ACHN (cell line): ENCODE measurements at places on chromosomes 4 and X.

- no peak for DNase-seq
Observed at GRCh38 chr4:173509036-173510001, 20.7 kb downstream of the HAND2 start.

DNA sequence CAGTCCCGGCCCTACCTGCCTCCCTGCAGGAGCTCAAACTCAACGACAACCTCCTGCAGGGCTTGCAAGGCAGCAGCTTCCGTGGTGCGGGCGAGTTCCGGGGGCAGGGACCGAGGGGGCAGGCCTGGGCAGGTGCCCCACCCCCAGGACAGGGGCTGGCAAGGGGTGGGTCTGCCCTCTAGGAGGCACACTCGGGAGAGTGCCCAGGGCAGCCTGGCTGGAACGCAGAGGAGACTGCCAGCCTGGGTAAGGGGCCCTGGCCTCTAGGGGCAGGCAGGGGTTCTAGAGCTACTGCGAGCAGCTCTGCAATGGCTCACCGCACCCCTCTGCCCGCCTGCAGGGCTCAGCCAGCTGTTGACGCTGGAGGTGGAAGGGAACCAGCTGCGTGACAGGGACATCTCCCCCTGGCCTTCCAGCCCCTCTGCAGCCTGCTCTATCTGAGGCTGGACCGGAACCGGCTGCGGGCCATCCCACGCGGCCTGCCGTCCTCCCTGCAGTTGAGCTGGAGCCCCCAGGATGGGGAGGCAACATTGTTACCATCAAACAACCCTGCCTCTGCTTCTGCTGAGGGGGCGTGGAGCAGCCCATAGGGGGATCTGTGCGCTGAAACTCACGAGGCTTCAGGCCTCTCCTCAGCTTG, 12.1 kb upstream of the HAUS7 start:
- DNase-seq = no peak

GRCh38 chr4:132827522-132827921, 321.6 kb upstream of the PCDH10 start:
- DNase-seq = no peak

DNA sequence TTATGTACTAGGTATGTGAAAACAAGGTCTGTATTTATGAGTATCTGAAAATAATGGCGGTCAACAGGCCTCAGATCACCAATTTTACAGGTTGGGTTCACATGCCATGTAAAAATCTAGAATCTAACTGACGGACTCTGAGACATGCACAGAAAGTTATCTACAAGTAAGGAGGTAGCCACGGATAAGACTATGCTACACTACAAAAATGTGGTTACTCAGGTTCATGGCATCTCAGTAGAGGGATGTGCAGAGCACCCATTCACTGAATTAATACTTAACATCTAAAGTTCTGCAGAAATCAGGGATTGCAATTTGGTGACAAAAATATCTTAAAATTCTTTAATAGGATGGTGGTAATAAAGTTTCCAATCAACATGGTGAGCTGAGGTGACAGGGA, 155.9 kb downstream of the APBB2 start:
- DNase-seq = no peak

- no peak for DNase-seq
Observed at GRCh38 chr4:45100956-45101818, 374.8 kb upstream of the GNPDA2 start.

GRCh38 chrX:35741142-35741541, 57.0 kb upstream of the MAGEB16 start:
- no peak for DNase-seq

DNA sequence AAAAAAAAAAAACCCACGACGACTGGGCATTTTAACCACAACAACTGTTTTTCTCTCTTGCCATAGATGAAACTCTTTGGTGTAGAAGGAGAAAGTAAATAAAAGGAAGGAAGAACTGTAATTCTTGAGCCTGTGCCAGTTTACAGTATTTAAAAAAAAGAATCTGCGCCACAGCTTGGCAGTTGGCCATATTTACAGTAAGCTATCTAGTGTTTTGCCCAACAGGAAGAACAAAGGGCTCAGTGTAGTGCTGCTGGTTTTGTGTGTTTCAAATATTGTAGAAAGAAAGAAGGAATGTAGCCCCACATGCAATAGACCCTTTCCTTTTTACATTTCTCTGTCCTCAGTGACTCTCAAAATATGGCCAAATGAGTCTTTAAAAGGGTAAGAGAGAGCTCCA, 66.1 kb downstream of the NR3C2 start:
- no peak for DNase-seq

DNA sequence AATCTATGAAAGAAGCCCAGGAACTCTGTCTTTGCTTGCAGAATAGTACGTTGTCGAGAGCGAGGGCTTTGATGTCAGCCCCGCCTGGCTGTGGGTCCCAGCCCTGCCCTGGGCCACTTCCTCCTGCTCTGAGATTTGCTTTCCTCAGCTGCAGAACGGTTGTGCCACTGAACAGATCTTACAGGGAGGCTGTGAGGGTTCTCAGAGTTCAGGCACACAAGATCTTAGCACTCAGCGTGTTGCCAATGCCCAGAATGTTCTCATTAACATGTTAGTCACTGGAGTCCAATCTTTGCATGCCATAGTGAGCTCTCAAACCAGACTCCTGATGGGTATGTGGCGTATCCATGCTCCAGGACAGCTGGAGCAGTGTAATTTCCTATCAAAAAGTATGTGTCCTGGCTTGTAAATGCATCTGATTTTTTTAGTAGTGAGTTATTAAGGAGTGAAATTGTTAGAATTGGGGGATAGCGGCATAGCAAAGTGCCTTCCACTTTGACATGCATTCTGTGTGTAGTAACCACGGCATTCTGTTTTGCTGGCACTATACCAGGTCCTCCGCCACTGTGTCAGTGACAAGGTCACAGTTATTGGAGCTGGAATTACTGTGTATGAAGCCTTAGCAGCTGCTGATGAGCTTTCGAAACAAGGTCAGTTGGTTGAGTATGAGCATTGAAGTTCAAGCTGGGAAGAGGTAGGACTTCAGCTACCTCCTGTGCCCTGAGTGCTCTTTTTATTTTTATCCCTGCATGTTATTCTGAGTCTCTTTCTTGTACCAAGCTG, 31.6 kb downstream of the TKTL1 start:
- no peak for DNase-seq

DNA sequence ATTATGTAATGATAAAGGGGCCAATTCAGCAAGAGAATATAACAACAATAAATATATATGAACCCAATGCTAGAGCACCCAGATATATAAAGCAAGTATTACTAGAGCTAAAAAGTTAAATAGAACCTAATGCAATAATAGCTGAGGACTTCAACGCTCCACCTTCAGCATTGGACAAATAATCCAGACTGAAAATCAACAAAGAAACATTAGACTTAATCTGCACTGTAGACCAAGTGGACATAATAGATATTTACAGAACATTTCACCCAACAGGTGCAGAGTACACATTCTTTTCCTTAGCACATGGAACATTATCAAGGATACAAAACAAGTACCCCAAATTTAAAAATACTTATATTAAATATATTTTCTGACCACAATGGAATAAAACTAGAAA, 24.3 kb downstream of the OTC start:
- DNase-seq = no peak

- no peak for DNase-seq
Observed at GRCh38 chr4:24690436-24690835, 104.9 kb upstream of the SOD3 start.

DNA sequence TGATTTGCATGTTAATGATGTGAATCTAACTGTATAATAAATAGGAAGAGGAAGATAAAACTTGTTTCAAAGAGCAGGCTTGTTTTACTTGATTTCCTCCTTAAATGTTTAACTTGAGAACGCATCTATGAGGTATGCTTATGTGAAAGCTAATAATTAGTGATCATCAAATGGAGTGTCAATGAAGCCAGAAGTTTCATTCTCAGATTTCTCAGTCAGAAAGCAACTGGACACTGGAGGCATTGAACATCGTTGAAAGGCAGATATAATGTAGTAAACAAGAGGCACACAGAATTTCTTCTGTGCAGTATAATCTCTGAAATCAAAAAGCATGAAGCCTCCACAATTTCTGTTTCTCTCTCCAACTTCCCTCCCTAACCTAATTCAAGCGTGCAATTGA, 672.9 kb downstream of the ADGRL3 start:
- DNase-seq = no peak

- no peak for DNase-seq
Observed at GRCh38 chr4:100240008-100240407, 49.7 kb upstream of the DDIT4L start.

DNA sequence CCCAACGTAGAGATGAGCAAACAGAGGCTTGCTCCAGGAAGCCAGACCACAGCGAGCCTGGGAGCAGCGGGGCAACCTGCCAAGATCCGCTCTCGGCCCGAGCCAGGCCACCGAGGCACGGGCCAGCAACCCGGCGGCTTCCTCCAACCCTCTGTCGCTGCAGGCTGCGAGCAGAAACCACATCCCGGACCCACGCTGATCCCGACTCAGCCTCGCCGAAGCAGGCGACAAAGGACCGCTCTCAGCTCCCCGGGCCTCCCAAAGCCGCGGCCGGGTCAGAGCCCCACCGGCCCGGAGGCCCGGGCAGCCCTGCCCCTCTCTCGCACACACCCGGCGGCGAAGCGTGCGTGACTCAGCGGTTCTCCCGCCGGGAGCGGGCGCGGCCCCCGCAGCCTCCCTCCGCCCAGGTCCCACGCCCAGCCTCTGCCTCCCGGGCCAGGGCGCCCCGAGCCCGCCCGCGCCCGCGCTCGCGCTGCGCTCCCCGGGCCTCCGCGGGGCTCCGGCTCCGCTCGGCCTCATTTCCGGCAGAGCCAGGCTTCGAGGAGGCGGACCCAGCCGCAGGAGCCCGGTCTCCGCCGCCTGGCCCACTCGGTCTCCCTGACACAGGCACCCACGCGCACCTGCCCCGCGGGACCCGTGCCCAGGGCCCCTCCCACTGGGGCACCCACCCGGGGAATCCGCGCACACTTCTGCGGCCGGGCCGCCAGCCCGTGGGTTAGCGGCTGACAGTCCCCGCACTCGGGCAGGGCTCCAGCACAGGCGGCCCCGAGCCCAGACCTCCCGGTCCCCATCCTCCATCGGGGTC, 1.7 kb downstream of the PPP2R2C start:
- peak; percentile 61 for DNase-seq

GRCh38 chrX:70454441-70455365, 10.1 kb downstream of the DLG3 start:
- DNase-seq = peak; percentile 72

- no peak for DNase-seq
Observed at GRCh38 chrX:115906276-115906675, 264.3 kb upstream of the AGTR2 start.

- no peak for DNase-seq
Observed at GRCh38 chrX:70025464-70025863, 24.3 kb downstream of the AWAT2 start.

DNA sequence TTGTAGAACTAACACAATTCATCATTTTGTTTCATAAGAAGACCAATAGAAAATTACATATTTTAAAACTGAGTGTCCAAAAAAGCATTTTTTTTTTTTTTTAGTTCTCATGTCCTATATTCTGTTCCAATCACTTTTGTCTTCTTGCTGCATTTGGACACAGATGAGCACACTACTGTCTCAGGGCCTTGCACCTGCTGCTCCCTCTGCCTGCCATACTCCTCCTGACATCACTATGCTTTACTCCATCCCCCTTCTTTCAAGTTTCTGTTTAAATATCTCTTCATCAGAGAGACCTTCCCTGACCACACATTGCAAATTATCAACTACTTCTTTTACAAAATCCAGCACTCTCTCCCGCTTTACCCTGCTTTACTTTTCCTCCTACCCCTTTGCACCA, 230.7 kb upstream of the GK2 start:
- DNase-seq = no peak

DNA sequence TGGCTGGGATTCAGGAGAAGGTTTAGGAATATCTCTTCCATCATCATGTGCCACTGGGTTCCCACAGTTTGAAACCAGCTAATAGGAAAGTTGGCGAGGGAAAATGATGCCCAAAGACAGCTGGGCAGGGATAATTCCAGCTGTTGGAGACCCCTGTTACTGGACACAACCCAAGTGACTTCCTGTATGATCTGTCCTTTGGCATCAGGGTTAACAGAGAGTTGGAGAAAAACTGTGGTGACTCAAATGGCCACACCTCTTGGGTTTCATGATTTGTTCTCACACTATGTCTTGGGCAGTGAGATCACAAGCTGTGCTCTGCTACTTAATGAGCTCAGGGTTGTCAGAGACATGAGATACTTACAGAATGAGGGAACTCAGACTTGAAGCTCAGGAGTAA, 3.8 kb downstream of the FGF16 start:
- no peak for DNase-seq

DNA sequence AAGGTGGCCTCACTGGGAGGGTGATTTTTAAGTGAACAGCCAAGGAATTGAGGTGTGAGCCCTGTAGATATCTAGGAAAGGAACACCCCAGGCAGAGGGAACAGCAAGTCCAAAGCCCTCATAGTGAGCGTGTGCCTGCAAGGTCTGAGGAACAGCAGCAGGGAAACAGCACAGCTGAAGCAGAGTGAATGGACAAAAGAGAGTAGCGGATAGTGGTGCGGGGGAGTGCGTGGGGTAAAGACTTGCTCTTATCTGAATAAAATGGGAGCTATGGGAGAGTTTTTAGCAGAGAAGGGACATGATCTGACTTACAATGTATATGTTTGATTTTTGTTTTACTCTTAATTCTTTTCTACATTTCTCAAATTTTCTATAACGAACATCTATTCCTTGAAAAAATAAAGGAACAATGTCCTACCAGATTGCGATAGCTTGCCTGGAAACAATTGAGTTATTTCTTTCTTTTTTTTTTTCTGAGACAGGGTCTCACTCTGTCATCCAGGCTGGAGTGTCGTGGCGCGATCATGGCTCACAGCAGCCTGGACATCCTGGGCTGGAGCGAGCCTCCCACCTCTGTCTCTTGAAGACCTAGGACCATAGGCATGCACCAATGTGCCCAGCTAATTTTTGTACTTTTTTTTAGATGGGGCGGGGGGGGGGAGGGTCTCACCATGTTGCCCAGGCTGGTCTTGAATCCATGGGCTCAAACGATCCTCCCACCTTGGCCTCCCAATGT, 19.5 kb upstream of the HADH start:
- DNase-seq = no peak

- DNase-seq = peak; percentile 0
Observed at GRCh38 chrX:149937871-149938426, 342 bp downstream of the EOLA2 start.

- peak; percentile 6 for DNase-seq
Observed at GRCh38 chrX:103063918-103064434, at the start of gene BEX1. BEX1 (minus strand) TSS chrX:103064171; CDS start chrX:103063274, 897 bp downstream.
